Astrocyte of the cerebellum (primary cell): ENCODE measurements at places on chromosomes 2 and 18.
A peak's percentile ranks its signal among the peaks of the same experiment; 100 is the strongest.

DNA sequence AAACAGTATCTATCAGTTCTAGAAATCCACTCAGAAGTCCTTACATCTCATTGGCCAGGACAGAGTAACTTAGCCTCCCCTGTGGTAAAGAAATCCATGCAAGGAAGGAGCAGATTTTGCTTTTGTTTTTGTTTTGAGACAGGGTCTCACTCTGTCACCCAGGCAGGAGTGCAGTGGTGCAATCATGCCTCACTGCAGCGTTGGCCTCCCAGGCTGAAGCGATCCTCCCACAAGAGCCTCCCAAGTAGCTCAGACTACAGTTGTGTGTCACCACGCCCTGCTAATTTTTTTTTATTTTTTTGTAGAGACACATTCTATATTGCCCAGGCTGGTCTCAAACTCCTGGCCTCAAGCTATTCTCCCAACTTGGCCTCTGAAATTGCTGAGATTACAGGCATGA is 185.1 kb downstream of the NRP2 start:
- no peak for DNase-seq

DNA sequence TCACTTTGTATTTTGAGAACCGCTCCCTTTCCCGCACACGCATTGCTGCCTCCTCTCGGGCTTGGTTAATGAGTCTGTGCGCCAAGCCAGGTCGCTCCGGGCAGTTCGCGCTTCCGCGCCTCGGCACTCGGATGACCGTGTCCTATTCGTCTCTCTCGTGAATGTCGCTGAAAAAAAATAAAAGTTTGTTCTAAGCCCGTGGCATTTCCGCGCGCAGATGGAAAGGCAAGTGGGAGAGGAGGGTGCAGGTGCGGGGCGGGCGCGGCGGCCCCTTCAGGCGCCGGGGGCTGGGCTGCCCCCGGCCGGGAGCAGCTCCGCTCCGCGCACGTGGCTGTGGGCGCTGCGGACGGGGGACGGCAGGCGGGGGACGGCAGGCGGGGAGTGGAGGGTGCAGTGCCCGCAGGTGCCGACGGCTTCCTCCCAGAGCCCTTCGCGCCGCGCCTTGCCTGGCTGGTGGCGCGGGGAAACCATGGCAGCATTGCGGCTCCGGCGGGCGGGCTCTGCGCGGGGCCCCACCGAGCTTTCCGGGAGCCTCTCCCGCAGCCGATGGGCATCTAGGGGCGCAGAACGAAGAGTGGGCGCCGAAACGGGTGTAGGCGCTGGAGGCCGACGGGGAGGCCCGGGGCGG is 159.6 kb upstream of the SIX2 start:
- DNase-seq: no peak

DNA sequence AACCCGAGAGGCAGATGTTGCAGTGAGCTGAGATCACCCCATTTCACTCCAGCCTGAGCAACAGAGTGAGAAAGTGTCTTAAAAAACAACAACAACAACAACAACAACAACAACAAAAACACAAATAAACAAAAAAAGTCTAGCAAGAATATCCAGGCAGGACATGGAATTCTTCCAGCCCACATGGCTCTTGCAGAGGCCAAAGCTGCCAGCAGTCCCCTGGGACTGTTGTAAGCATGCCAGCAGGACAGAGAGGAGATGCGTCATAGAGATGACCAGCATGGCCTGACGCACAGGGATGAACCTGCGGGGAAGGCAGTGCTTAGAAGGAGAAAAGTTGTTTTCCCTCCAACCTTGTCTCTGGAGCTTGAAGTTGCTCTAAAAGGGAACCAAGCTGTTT is 182.3 kb upstream of the PGAP1 start:
- DNase-seq: peak; percentile 70

DNA sequence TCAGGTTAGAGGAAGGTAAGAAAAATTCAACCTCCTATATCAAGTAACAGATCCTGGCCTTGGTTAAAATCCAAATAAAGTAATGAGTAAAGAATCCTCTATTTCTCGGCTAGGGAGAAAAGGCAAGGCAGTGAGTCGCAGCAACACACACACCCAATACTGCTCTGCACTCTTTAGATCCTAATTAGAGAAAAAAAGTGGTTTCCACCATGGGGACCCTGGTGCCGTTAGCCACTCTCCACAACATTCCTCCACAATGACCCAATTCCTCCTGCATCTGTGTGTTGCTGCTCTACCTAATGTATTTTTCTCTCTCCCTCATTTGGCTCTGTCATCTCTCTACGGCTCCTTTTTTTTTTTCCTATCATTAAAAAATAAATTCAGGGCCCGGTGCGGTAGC is 462.7 kb downstream of the METTL4 start:
- DNase-seq: peak; percentile 19

DNA sequence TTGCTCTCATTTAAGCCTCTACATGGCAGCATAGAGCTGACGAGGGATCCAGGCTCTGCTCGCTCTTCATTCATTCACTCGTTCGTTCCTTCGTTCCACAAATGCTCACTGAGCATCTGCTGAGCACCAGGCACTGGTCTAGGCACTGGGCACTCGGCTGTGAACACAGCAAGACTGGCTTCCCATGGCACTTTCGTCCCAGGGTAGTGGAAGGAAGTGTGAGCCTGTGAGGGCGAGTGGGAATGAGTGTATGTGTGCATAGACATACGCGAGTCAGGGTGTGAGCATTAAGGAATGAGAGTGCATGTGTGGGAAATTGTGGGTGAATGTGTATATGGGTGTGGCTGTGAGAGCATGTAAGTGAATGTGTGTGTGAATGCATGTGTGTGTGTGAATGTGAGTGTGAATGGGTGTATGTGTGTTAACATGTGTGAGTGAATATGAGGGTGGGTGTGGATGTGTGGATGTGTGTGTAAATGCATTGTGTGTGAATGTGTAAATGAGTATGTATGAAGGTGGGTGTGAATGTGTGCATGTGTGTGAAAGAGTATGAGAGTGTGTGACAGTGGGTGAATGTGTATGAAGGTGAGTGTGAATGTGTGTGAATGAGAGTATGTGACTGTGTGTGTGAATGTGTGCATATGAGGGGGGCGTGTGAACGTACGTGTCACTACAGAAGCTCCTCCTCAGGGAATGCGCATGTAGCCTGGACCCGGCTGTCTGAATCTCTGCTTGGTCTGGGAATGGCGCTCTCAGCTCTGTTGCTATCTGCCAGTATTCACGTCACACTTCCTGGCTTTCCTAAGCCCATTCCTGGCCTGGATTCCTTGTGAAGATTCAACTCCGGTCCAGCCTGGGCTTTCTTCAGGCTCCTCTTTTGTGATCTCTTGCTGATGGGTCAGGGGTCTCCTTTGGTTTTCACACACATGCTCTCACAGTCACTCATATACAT is 28.8 kb downstream of the SNORC start:
- no peak for DNase-seq

DNA sequence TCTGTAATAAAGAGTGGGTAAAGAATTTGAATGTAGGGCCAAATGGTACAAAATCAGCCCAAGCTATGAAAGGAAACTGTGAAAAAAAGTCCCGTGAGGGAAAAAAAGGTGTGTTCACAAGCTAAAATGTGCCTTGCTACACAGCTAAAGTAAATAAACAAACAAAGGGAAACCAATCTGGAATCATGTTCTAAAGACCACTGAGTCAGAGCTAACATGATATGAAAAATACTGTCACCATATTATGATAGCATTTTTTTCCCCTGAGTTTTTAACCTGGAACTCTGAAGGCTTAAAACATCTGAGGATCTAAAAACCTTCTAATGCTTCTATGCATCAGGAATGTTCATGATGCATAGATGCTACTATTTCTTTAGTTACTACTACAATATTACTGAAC is 58.8 kb downstream of the SCN1A start:
- DNase-seq: no peak

GRCh38 chr18:22018366-22018765 is 151.0 kb upstream of the GATA6 start:
- DNase-seq: no peak

- DNase-seq: no peak
These were observed 61.2 kb upstream of the RBM44 start for GRCh38 chr2:237737196-237737865.

- no peak for DNase-seq
These were observed 869.4 kb upstream of the VRK2 start for GRCh38 chr2:57177176-57177575.

DNA sequence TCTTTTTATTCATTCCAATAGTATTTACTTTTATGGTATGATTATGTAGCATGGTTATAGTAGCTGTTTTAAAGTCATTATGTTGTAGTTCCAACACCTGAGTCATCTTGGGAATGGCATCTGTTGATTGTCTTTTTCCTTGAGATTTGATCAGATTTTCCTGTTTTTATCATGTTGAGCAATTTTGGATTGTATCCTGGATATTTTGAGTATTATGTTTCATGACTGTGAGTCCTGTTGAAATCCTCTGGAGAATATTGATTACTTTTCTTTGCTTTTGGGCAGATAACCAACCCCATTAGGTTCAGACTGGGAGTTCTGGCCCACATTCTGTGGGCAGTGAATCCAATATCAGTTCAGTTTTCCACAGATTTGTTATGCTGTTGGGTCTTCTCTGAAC is 163.2 kb upstream of the SPRED2 start:
- no peak for DNase-seq

GRCh38 chr2:223230352-223230751 is 178.4 kb downstream of the KCNE4 start:
- DNase-seq: no peak

DNA sequence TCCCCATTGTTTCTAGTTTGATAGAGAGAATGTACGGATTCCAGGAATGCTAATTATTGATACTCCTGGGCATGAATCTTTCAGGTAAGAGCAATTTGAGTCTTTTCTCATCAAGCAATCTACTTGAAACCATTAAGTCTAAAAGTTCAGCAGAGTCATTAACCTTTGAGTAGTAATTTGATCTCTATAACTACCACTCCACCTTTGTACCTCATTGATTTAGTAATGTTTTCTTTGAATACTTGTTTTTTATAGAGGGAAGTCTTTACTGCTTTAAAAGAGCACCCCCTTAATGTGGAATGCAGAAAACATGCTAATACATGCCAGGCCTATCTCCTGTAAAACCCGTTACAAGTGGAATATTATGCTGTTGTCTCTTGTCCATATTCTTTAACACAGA is 45.0 kb downstream of the EIF5B start:
- DNase-seq: no peak

- peak; percentile 27 for DNase-seq
These were observed 47.1 kb downstream of the ACSL3 start for GRCh38 chr2:222907790-222908441.

GRCh38 chr2:100796499-100797100 is 23.3 kb upstream of the NPAS2 start:
- DNase-seq: no peak

GRCh38 chr18:13374096-13374467 is 155.5 kb downstream of the LDLRAD4 start:
- no peak for DNase-seq

GRCh38 chr18:6677086-6677485 is 52.4 kb upstream of the ARHGAP28 start:
- no peak for DNase-seq

DNA sequence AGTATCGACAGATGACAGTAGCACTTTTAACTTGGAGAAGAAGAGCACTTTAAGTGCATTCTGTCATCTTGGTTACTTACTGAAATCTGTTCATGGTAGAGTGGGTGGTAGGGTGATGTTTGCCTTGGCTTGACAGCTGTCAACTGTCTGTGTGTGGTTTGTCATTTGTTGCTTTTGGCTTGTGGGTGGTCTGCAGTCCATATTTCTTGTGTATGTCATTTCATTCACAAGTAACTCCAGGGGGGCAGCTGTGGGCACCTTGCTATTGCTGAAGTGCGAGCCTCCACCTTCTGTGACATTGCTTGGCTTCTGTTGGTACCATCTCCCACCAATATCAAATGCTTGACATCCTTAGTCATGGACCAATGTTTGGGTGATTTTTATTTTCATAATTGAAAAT is 311.6 kb upstream of the NRP2 start:
- no peak for DNase-seq

DNA sequence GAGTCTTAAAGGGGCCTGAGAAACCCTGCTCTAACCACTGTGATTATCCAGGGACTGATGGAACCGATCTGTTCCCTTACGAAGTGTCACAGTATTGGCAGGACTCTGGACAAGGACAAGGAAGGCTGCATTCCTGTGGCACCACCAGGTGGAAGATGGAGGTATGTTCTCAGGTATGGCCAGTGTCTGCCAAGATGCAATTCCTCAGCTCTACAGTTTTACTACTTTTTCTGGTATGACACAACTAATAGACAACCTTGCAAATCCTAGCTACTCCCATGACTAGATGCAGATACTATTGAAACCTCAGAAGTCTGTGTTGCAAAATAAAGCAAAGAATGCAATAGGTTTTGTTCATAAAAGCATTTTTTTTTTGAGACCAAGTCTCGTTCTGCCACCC is 14.6 kb downstream of the RAB31 start:
- DNase-seq: no peak

GRCh38 chr2:124533226-124533954 is 508.3 kb downstream of the CNTNAP5 start:
- DNase-seq: no peak

DNA sequence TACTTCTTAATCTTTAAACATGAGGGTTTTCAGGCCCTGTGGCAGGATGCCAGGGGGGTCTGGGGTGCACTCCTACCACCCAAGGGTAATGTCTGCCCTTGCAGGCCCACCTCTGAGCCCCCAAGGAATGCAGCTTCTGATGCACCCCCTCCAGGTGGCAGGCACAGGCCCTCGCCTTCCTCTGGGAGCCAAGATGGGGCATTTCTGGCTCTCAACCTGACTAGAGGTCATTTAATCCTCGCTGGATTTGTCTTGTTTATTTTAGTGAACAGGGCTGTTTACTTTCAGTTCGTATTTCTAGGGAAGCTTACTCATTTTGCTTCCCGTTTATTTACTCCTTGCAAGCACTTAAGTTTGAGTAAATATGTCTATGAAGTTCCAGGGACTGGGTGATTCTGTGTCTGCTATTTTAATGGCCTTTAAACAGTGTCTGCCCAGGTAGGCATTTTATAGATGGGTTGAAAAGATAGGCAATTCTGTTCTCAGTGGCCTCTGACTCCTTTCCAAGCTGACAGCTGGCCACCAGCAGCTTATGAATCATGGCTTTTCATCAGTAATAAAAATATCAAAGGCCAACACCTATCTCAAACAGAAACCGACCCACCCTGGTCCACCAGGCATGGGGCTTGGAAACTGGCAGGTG is 11.1 kb upstream of the DNPEP start:
- no peak for DNase-seq

DNA sequence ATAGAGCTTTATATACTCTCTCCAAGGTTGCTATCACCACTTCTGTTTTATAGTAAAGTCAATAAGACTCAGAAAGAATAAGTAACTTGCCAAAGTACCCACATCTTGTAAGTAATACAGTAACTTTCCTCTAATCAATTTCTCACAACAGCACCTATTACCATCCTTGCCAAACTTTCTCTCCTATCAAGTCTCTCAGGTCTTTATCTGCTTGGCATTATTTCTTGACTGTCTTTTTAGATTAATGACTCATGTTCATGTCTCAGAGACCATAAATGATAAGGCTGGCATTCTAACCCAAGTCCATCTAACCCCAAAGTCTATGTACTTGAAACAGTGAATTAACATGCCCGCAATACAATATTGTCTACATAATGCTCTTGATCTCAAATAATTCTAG is 618.0 kb upstream of the ZEB2 start:
- no peak for DNase-seq

- no peak for DNase-seq
These were observed 5.5 kb downstream of the TMEM37 start for GRCh38 chr2:119436993-119437772.

GRCh38 chr2:45623098-45623497 is 12.0 kb upstream of the SRBD1 start:
- no peak for DNase-seq

GRCh38 chr2:9772999-9773902 is 70.0 kb upstream of the TAF1B start:
- no peak for DNase-seq

- peak; percentile 93 for DNase-seq
These were observed 66.2 kb downstream of the STAT1 start for GRCh38 chr2:190947711-190948251.
